ENCODE measurements at places on chromosomes 3 and 15. TPM values are rescaled to one million over a fixed set of nuclear protein-coding genes. Genes with fewer than 3 reads are reported as not detected.

GRCh38 chr15:98923171-98923570, 84.4 kb downstream of the PGPEP1L start:
- H3K36me3 ChIP-seq = peaks cover 58% of the 10 kb centered on the region
- no peaks in the 10 kb centered on the region for H3K27me3 ChIP-seq
- no peak for DNase-seq
- no peak overlapping the region for H3K4me3 ChIP-seq

GRCh38 chr3:32626631-32627030, 56.0 kb upstream of the DYNC1LI1 start:
- H3K36me3 ChIP-seq = 0 out of 2 replicates have a peak, but pooled peaks cover 3% of the 10 kb centered on the region
- no peaks in the 10 kb centered on the region for H3K27me3 ChIP-seq

IGSF10 gene
- total RNA-seq = 0.60 TPM

DNA sequence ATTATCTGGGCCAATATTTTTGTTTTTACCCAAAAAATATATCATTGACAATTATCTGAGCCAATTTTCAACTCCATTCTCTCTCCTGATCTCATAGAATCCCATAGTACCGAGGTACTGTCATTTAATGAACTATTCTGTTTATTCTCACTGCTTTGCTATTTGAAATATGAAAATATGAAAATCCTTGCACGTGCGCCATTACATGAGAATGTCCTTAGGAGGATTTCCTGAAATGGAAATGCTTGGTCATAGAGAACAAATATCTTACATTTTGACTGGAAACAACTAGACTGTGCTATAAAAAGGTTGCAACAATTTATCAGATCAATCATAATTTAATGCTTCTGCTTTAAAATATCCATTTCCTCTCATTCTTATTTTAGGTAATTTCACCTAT, 18.3 kb downstream of the FRMD4B start:
- no peaks in the 10 kb centered on the region for H3K4me1 ChIP-seq
- H3K36me3 ChIP-seq = no peaks in the 10 kb centered on the region
- DNase-seq = no peak
- H3K4me3 ChIP-seq = no peak overlapping the region
- H3K27me3 ChIP-seq = no peaks in the 10 kb centered on the region

GRCh38 chr15:94416820-94417219, 185.5 kb downstream of the MCTP2 start:
- no peaks in the 10 kb centered on the region for H3K27me3 ChIP-seq
- DNase-seq = no peak
- H3K4me1 ChIP-seq = peaks cover 11% of the 10 kb centered on the region

- H3K4me1 ChIP-seq = no peaks in the 10 kb centered on the region
- H3K27ac ChIP-seq = no peak overlapping the region
- H3K27me3 ChIP-seq = no peaks in the 10 kb centered on the region
- DNase-seq = no peak
- H3K36me3 ChIP-seq = no peaks in the 10 kb centered on the region
These were observed 99.6 kb downstream of the FAM43A start for GRCh38 chr3:194785315-194785714.

C2CD4A gene
- total RNA-seq = 0.32 TPM

DNA sequence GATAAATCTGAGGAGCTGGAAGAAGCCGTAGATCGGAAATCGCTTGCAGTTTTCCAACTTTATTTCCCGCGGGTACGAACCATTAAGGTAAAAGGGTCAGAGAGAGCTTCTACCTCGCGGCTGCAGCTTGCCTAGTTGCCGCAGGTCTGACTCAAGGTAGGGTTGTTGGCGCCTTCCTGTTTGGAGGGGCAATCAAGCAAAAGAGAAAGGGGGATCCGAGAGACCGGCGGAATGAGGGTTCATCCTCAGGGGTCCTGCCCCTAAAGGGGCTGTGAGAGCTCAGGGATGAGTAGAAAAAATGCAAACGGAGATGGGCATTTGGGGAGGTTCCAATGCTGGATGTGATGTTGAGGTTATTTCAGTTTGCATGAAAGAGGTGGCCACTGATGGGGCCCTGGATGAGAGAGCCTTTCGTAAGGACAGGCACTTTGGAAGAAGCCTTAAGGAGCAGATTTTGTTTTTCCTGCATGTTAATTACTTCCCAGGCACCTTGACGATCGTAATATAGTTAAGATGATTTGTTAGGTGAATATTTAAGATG, 265.4 kb downstream of the CGGBP1 start:
- peak overlapping the region; percentile 90 for H3K4me3 ChIP-seq
- peaks cover 28% of the 10 kb centered on the region for H3K4me1 ChIP-seq
- peak; percentile 13 for DNase-seq
- H3K27me3 ChIP-seq = peaks cover 25% of the 10 kb centered on the region
- H3K36me3 ChIP-seq = no peaks in the 10 kb centered on the region
- no peak overlapping the region for H3K27ac ChIP-seq

DNA sequence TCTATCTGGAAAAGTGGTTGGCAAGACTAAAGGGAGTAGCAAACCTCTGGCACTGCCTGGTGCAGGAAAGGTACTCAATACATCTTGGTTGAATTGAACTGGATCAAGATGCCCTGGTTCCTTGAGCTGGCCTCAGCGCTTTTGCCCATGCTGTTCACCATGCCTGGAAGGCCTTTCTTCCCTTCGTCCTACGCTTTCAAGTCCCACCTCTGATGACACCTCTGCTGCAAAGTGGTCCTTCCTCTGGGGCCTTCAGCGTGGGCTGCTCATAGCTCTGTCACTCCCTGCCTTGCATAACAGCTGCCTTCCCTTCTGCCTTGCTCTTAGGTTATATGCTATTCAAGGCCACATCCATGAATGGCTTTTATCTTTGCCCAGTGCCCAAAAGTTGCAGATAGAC, 23.0 kb downstream of the ITGA11 start:
- H3K27me3 ChIP-seq = no peaks in the 10 kb centered on the region
- DNase-seq = no peak
- no peaks in the 10 kb centered on the region for H3K4me1 ChIP-seq
- H3K36me3 ChIP-seq = no peaks in the 10 kb centered on the region
- H3K4me3 ChIP-seq = no peak overlapping the region

DNA sequence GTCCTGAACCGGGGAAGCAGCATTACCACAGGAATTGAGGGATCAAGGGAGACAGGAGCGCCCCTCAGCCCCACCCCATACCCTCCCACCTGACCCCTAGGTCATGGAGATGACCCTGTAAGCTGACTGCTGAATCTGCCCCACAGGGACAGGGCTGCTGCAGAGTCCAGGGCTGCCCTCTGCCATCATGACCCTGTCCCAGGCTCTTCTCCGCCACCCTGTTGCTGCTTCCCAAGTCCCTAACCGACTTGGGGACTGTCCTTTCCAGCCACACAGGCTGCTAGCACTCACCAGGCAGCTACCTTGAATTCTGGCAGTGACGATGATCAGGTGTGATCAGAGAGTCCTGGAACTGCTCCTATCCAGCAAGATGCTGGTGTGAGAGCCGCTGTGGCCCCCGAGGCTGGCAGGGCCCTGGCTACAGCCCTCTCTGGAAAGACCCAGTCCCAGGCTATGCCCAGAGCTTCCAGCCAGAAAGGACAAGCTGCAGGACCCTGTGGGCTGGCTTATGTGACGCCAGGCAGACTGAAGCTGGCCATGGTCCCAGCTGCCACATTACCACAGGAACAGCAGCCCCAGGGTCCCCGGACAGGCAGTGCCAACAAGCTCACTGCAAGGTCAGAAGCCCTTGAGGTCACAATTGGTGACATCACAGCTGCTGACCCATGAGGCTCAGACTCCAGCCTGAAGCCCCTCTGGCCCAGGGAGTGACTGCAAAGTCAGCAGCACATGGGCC, at the start of gene C3orf22:
Gene C3orf22 (minus strand): TSS at position 597 of the 736 bp plus-strand sequence. CDS start 5,542 bp downstream, outside the sequence.
- no peak within 1 kb of the TSS for H3K4me3 ChIP-seq
- no peaks in the 10 kb centered on the region for H3K36me3 ChIP-seq
- H3K27me3 ChIP-seq = no peaks in the 10 kb centered on the region
- peaks cover 3% of the 10 kb centered on the region for H3K4me1 ChIP-seq

EIF2A gene
- 76.2 TPM for total RNA-seq

DNA sequence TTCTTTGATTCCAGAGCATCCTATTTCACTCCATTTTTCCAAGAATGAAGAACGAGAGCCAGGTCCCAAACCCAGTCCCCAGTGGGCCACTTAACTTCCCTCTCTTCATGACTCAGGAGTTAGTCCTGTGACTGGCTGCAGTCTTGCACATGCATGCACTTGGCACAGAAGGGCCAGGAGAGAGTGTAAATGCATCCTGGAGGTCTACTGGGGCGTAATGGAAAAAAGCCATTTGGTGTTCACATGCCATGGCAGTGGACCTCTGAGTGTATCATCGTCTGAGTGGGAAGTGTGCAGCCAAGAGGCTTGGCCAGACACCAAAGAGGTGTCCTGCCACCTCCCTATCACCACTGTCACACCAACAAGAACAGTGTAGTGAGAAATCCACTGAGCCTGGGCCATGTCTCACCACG, 15.1 kb upstream of the RFTN1 start:
- H3K4me1 ChIP-seq = peaks cover 6% of the 10 kb centered on the region
- no peak overlapping the region for H3K27ac ChIP-seq
- H3K4me3 ChIP-seq = no peak overlapping the region

LEKR1 gene
- total RNA-seq = 0.18 TPM

GRCh38 chr3:155101398-155101797, 21.3 kb downstream of the MME start:
- H3K27ac ChIP-seq = peak overlapping the region; percentile 20
- peaks cover 13% of the 10 kb centered on the region for H3K36me3 ChIP-seq
- H3K4me1 ChIP-seq = peaks cover 5% of the 10 kb centered on the region
- H3K4me3 ChIP-seq = no peak overlapping the region
- no peak for DNase-seq
- no peaks in the 10 kb centered on the region for H3K27me3 ChIP-seq

DNA sequence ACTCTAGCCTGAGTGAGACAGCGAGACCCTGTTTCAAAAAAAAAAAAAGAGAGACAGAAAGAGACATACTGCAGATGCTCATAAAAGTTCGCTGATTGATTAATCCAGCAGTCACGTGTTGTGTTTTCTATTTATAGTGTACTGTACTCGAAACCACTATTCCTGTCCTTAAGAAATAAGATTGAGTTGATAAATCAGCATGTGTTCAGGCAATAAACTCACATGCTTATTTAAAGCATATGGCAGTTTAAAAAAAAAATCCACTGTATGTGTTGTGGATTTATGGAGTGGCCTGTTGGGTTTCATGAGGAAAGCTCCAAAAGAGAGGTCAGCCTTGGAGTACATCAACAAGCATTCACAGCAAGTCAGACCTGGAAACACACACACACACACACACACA, 17.7 kb downstream of the RPL22L1 start:
- peaks cover 3% of the 10 kb centered on the region for H3K4me1 ChIP-seq
- no peaks in the 10 kb centered on the region for H3K36me3 ChIP-seq
- DNase-seq = no peak
- H3K27me3 ChIP-seq = no peaks in the 10 kb centered on the region

DNA sequence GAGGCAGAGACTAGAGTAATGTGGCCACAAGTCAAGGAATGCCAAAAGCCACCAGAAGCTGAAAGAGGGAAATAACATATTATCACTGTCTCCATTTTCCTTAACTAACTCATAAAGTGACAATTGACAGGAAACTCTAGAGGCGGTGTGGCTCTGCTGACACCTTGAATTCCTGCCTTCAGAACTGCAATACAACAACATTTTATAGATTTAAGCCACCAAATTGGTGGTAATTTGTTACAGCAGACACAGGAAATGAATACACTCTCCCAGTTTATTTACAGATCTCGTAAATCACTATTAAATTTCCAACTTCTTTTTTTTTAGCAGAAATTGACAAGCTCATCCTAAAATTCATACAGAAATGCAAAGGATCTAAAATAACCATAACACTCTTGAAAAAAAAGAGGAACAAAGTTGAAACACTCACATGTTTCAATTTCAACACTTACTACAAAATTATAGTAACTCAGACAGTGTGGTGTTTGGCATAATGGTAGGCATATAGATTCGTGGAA, 449.9 kb downstream of the OTOL1 start:
- no peak overlapping the region for H3K27ac ChIP-seq
- H3K4me3 ChIP-seq = no peak overlapping the region
- no peaks in the 10 kb centered on the region for H3K27me3 ChIP-seq
- DNase-seq = no peak

DNA sequence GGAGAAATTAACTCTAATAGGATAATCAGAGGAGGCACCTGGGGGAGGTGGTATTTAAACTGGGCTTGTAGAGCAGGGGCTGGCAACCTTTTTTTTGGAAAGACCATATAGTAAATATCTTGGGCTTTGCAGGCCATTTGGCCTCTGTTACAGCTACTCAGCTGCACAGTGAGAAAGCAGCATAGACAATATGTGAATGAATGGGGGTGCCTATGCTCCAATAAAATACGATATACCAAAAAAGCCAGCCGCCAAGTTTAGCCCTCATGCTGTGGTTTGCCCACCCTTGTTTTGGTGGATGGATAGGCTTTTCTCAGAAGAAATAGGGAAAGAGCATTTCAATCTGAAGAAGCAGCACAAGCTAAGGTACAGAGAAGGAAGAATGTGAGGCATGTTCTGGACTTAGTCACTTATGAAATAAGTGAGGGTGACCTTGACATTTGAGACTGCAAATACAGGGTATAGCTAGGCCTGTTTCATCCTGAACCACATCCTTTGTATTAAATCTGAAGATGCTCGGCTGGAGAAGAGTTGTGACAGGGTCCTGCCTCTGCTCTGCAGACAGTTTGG, 131.0 kb upstream of the NR2E3 start:
- H3K4me3 ChIP-seq = no peak overlapping the region
- H3K36me3 ChIP-seq = no peaks in the 10 kb centered on the region
- no peak overlapping the region for H3K27ac ChIP-seq
- no peak for DNase-seq

GRCh38 chr15:68434021-68434420, 2.1 kb upstream of the ITGA11 start:
- no peaks in the 10 kb centered on the region for H3K36me3 ChIP-seq
- H3K4me3 ChIP-seq = no peak overlapping the region
- peaks cover 17% of the 10 kb centered on the region for H3K4me1 ChIP-seq
- peaks cover 63% of the 10 kb centered on the region for H3K27me3 ChIP-seq
- no peak overlapping the region for H3K27ac ChIP-seq

CHCHD4 gene
- total RNA-seq = 21.4 TPM

CYP19A1 gene
- not detected for total RNA-seq

CRYGS gene
- total RNA-seq = 2.9 TPM

DNA sequence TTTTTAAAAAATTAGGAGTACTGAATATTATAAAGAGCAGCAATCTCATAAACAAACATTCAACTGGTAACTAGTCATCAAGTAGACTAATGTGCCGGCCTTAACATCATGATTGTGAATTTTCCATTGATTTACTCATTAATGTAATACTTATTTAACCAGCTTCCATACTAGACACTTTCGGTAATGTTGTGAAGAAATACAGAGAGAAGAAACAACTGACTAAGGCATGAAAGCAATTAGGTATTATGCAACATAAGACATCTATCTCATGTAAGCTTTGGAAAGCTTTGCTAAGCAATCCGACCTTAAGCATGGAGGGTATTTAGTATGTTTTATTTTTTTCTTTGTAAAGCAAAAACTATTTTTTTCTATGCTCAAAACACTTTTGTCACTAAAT, 108.0 kb downstream of the IL1RAP start:
- H3K27ac ChIP-seq = no peak overlapping the region
- peaks cover 15% of the 10 kb centered on the region for H3K4me1 ChIP-seq
- DNase-seq = no peak
- H3K27me3 ChIP-seq = no peaks in the 10 kb centered on the region
- no peak overlapping the region for H3K4me3 ChIP-seq

- H3K27me3 ChIP-seq = no peaks in the 10 kb centered on the region
- H3K4me3 ChIP-seq = no peak overlapping the region
- H3K36me3 ChIP-seq = no peaks in the 10 kb centered on the region
- no peak overlapping the region for H3K27ac ChIP-seq
- no peak for DNase-seq
These were observed 334.2 kb upstream of the ALCAM start for GRCh38 chr3:105032541-105032940.

C3orf49 gene
- not detected for total RNA-seq
